ENCODE measurements at places on chromosomes 6 and 20.

DNA sequence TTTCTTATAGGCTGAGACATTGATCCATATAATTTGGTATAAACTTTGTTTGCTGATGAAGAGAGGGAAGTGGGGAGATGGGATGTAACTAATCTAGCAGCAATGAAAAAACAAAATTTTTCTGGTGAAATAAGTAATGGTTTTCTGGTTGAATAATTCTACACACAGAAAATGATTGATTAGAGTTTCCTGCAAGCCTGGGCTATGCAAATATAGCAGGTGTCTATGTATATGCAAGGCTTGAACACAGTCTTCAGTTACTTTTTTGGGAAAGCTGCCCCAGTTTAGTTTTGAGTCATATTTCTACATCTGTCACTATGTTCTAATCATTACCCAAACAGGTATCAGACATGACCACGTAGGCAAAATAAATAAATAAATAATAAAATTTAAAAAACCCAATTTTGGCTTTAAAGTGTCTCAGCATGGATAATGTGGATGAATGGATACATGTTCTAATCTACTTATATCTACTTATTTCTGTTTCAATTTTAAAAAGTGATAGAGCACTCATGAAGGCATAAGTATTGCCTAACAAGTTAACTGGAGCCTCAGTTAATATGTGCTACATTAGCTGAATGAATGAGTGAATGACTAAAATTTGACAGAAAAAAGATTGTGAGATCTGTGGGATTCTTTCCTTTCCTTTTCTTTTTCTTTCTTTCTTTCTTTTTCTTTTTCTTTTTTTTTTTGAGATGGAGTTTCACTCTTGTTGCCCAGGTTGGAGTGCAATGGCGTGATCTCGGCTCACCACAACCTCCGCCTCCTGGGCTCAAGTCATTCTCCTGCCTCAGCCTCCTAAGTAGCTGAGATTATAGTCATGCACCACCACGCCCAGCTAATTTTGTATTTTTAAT lies 37.2 kb upstream of the TFB1M start:
- DNase-seq = no peak

- DNase-seq = no peak
Observed at GRCh38 chr20:62159839-62160238, 16.3 kb downstream of the SS18L1 start.

DNA sequence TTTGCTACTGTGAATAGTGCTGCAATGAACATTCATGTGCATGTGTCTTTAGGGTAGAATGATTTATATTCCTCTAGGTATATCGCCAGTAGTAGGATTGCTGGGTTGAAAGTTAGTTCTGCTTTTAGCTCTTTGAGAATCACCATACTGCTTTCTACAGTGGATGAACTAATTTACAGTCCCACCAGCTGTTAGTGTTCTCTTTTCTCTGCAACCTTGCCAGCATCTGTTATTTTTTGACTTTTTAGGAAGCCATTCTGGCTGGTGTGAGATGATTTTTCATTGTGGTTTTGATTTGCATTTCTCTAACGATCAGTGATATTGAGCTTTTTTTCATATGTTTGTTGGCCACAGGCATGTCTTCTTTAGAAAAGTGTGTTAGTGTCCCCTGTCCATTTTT lies 40.0 kb downstream of the PLG start:
- DNase-seq = no peak

GRCh38 chr6:145688493-145688905 lies 46.8 kb downstream of the EPM2A start:
- no peak for DNase-seq

GRCh38 chr6:157637941-157638662 lies 184.9 kb upstream of the SNX9 start:
- no peak for DNase-seq

GRCh38 chr6:158077676-158078075 lies 90.4 kb downstream of the SERAC1 start:
- DNase-seq = no peak

GRCh38 chr20:19969106-19969505 lies 48.1 kb upstream of the NAA20 start:
- DNase-seq = no peak

- no peak for DNase-seq
Observed at GRCh38 chr6:125981571-125982185, 4.7 kb upstream of the TRMT11 start.

- no peak for DNase-seq
Observed at GRCh38 chr6:56314683-56315523, 67.5 kb upstream of the COL21A1 start.

DNA sequence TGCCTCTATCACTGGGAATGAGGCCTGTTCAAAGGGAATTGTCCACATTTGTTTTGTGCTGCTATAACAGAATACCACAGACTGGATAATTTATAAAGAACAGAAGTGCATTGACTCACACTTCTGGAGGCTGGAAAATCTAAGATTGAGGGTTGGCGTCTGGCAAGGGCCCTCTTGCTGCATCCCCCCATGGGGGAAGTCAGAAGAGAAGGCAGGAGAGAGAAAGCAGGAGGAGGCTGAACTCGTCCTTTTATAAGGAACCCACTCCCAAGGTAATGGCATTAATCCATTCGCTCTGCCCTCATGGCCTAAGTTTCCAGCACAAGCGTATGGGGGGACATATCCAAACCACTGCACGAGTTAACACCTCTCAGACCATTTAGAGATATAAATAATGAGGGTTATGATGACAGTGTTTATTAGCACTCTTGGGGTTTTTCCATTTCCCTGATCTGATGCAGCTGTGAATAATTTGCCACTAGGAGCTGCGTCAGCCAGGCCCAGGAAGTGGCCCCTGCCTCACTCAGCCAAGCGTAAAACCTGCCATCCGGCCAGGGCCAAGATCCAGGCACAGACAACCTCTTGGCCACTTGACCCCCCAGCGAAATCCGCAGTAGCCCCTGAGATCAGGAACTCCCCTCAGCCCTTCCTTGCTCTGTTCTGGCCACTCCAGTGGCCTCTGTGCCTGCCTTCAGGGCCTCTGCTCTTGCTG lies 14.2 kb upstream of the SLCO4A1 start:
- no peak for DNase-seq

DNA sequence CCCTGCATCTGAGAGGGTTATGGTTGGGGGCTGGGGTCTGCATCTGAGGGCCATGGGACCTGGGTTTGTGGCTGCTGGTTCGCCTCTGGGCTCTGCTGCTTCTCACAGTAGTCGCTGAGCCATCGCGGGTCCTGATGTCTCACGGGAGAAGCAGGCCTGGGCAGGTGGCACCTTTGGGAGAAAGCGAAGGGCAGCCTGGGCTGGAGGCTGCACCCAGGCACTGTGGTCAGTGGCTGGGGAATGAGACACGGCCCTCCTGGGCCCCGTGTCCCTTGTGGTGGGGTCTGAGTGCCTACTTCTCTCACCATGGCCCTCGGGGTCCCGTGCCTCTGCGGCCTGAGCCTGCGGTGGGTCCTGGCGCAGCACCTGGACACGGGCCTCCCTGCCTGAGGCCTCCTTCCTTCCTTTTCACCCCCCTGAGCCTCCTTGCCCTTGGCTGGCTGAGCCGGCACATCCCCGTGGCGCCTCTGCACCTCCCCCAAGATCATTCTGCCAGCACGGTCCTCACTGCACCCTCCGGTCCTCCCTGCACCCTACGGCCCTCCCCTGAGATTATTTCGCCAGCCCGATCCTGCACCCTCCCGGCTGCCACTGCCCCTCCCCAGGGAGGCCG lies 206.0 kb downstream of the ERMARD start:
- no peak for DNase-seq

- no peak for DNase-seq
Observed at GRCh38 chr6:147546501-147547368, 38.2 kb downstream of the SAMD5 start.

DNA sequence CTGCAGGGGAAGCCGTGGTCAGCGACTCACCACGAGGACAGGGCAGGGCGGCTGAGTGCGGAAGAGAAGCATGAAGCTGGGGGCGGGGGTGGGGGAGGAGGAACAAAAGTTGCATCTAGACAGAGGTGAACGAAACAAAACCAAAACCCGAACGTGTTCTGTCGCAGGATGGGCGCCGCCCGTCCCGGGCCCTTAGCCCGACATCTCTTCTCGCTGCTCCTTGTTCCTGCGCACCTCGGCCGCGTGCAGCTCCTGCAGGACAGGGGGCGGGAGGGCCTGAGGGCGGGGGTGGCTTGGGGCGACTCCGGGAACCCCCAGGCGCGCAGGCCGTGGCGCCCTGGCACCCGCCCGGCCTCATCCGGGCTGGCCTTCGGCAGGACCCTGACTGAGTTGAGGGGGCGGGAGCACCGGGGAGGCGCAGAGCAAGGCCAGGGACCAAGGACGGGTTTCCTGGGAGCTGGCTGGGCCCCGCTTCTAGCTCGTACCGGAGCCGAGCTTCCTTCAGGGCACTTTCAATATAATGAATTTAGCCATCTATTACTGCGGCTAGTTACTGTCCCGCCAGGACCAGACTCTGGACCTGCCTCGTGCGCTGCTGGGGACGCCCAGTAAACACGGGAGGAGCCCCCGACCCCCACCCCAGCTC lies 12.0 kb downstream of the STMN3 start:
- peak; percentile 39 for DNase-seq

GRCh38 chr6:1179571-1180459 lies 132.1 kb upstream of the FOXQ1 start:
- DNase-seq = no peak

DNA sequence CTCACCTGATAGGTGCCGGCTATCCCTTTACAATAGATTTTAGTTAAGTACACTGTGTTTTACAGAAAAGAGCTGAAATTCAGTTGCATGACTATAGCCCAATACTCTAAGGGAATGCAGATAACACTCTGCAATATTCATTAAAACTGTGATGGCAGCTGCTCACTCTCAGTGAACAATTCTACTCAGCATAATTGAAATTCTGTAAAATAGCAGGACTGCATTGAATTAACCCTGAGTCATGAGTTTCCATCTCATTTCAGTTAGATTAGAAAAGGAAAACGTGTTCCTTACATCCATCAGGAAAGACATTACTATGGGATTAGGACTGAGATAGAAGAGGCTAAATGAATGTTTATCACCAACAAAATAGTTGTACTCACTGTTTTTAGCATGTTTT lies 613.3 kb upstream of the JAG1 start:
- no peak for DNase-seq

- no peak for DNase-seq
Observed at GRCh38 chr6:28897369-28897745, 26.4 kb downstream of the TRIM27 start.

DNA sequence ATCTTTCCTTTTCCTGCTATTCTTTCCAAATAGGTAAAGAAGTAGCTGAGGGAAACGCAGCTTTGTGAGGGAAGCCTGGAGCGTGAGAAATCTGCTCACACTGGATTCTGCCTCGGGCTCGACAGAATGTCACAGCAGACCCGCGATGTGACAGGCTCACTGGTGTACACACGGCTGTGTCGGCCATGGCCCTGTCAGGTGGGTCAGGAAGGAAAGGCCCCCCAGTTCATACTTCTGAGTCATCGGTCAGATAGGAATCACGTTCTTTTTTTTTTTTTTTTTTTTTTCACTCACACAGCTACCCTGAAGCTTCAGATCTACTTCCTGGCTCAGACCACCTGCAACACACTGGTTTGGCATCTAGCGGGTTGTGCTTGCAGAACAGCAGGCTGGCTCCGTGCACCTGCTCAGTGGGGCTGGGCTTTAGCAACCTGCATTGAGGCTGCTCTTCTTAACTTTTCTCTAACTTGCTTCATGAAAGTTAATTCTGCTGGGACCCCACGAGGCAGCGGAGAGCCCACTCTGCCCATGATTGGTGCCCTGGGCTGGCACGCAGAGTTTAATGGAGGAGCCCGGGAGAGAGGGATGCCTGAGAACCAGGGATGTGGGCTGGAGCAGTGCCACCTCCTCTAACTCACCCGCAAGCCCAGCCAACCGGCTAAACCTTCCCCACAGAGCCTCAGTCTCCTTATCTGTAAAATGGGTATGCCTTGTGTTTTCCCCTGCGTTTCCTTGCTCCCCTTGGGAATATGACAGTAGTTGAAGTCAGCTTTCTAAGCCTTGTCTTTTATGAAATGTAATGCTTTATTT lies 61.5 kb upstream of the FNDC1 start:
- DNase-seq = peak; percentile 62

GRCh38 chr20:53750827-53751619 lies 157.4 kb upstream of the ZNF217 start:
- no peak for DNase-seq

Data from effector CD8-positive, alpha-beta T cell (primary cell).